ENCODE measurements at places on chromosomes 5 and 9. TPM values are rescaled to one million over a fixed set of nuclear protein-coding genes. Genes with fewer than 3 reads are reported as not detected.

- H3K4me3 ChIP-seq = no peak overlapping the region
- no peak for DNase-seq
- peaks cover 15% of the 10 kb centered on the region for H3K27me3 ChIP-seq
- no peaks in the 10 kb centered on the region for H3K4me1 ChIP-seq
- no peaks in the 10 kb centered on the region for H3K36me3 ChIP-seq
Measured at GRCh38 chr5:59856358-59856757, 37.2 kb downstream of the PDE4D start.

- no peaks in the 10 kb centered on the region for H3K4me1 ChIP-seq
- H3K4me3 ChIP-seq = no peak overlapping the region
- H3K36me3 ChIP-seq = no peaks in the 10 kb centered on the region
Measured at GRCh38 chr5:10964806-10965205, 203.8 kb upstream of the DAP start.

DNA sequence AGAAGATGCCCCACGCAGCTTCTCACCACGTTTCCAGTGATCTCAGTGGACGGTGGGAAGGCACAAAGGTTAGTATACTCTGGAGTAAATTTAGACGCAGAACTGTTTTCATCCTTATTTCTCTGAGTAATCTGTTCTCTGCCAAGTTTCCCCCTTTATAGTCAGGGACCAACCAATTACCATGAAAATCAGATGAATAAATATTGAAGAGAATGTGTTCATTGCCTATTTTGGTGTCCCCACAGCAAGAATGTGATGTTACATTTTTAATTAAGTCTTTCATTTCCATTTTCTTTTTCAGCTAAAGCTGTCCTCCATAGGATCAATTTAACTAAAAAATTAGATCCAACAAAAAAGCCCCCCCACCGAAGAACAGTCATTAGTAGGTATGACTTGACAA lies 41.4 kb downstream of the S1PR3 start:
- peaks cover 7% of the 10 kb centered on the region for H3K27me3 ChIP-seq
- DNase-seq = no peak

DNA sequence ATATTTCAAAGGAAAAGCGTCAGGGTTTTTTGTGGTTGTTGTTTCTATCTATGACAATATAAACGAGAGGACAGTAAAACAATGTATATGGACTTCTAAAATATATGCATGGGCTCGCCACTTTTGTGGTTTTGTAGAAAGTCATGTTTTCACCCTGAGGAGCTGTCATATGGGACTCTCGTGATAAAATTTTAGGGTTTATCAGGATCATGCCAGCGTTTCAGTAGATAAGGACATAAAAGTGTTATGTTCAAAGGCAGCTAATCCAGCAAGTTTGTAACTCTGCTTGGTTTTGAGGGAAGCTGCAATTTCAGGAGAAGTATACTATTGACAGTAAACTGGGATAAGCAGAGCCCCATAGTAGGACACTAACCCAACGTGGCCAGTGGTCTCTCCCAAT lies 120.3 kb downstream of the CDC42SE2 start:
- H3K27me3 ChIP-seq = no peaks in the 10 kb centered on the region
- H3K27ac ChIP-seq = no peak overlapping the region
- H3K4me3 ChIP-seq = no peak overlapping the region
- peaks cover 53% of the 10 kb centered on the region for H3K4me1 ChIP-seq
- H3K36me3 ChIP-seq = no peaks in the 10 kb centered on the region
- no peak for DNase-seq

DNA sequence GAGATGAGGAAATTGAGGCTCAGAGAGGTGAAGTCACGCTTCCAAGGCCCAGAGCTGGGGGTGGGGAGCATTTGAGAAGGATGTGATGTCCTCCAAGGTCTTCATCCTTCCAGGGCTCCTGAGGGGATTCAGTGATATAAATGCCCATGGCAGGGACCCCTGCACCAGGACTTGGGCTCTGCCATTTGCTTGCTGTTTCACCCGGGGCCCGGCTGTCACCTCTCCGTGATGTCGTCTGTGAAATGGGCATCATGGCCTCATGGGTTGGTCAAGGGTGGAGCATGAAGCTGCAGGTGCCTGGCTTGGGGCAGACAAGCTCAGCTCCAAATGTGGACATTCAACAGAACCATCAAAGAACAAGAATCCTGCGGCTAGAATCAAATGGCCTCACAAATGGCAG lies 253.1 kb downstream of the PBX3 start:
- H3K27me3 ChIP-seq = peaks cover 15% of the 10 kb centered on the region
- H3K36me3 ChIP-seq = no peaks in the 10 kb centered on the region
- H3K4me3 ChIP-seq = no peak overlapping the region
- no peak overlapping the region for H3K27ac ChIP-seq

DNA sequence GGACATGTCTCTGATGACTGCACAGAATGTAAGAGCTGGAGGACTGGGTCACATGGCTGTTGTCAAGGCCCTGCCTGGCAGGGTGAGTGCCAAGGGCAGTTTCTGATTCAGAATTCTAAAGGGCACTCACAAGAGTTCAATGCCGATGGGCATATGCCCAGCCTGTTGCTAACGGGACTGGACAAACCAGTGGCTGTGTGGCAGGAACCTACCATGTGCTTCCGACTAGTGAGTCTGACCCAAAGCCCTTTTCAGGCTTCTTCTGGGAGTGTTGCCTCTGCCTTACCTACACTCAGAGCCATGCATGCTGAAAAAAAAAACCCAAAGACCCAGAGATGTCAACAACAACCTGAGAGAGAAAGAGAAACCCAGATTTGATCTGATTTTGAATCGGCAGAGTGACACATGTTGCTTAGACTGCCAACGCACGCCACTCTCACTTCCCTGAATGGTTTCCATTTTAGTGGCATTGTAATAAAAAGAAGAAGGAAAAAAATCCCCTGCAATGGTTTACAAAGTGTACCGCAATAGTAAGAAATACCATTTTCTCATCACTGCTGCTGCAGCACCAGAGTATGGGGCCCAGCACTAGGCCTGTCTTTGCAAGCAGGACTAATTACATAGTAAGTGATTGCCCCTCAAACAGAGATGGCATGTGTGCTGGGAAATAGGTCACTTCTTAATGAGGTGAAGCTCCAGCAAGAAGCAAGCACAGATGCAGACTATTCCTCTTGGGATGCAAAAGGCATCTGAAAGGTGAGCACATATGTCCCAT lies 194.3 kb downstream of the PALM2AKAP2 start:
- H3K27me3 ChIP-seq = no peaks in the 10 kb centered on the region
- DNase-seq = no peak
- H3K4me3 ChIP-seq = no peak overlapping the region
- H3K27ac ChIP-seq = no peak overlapping the region
- H3K36me3 ChIP-seq = peaks cover 12% of the 10 kb centered on the region

GRCh38 chr9:116209414-116210116 lies 56.0 kb downstream of the PAPPA start:
- no peaks in the 10 kb centered on the region for H3K27me3 ChIP-seq
- peak overlapping the region; percentile 68 for H3K27ac ChIP-seq
- peaks cover 46% of the 10 kb centered on the region for H3K36me3 ChIP-seq
- H3K4me3 ChIP-seq = no peak overlapping the region

DNA sequence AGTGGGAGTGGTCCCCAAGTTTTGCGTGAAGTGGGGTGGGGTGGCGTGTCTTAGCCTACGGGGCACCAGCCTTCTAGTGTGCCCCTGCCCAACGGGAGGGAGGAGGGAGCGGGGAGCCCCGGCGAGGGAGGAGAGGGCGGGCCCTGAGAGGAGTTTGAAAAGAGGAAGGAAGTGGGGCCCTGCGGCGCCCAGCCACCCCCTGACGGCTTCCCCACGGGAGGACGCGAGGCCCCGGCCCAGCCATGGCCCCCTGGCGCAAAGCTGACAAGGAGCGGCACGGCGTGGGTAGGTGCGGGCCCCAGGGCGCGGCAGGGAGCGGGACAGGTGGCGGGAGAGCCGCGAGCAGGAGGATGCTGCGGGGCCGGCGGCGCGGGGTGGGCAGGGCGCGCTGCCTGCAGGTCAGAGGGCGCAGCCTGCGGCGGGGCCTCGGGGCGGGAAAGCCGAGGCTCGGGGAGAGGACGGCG lies at the start of gene DOCK2:
DOCK2 (plus strand) TSS at position 191 of the 464 bp plus-strand sequence; CDS start at position 243, 52 bp downstream.
- H3K4me3 ChIP-seq = peak within 1 kb of the TSS; percentile 22
- peaks cover 15% of the 10 kb centered on the region for H3K4me1 ChIP-seq
- H3K36me3 ChIP-seq = no peaks in the 10 kb centered on the region
- no peak for DNase-seq

- DNase-seq = no peak
- no peak overlapping the region for H3K4me3 ChIP-seq
- peak overlapping the region; percentile 84 for H3K27ac ChIP-seq
- H3K4me1 ChIP-seq = peaks cover 61% of the 10 kb centered on the region
Measured at GRCh38 chr9:112789891-112790774, 39.6 kb downstream of the SNX30 start.

GRCh38 chr9:129696944-129697655 lies 31.7 kb downstream of the PRRX2 start:
- peak overlapping the region; percentile 89 for H3K27ac ChIP-seq
- peak overlapping the region; percentile 67 for H3K4me3 ChIP-seq
- no peaks in the 10 kb centered on the region for H3K36me3 ChIP-seq

DNA sequence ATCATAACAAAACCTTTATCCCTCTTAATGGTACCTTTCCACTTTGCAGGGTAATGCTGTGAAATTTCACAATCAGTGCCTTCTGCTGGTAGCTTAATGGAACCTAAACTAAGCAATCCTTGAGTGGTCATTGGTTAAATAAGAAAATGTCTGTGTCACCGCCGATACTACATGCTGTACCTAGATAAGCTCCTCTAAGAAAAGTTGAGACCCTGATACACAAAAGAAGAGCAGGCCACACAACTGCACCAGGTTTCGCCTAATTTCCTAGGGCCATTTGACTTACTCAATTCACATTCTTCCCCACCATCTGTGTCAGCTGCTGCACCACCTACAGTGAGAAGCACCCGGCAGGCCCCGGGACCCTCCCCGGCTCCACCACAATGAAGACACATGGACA lies 9.0 kb upstream of the EDF1 start:
- no peak for DNase-seq
- H3K36me3 ChIP-seq = no peaks in the 10 kb centered on the region
- H3K4me3 ChIP-seq = no peak overlapping the region
- H3K27ac ChIP-seq = no peak overlapping the region
- no peaks in the 10 kb centered on the region for H3K4me1 ChIP-seq
- H3K27me3 ChIP-seq = peaks cover 3% of the 10 kb centered on the region

- no peak overlapping the region for H3K4me3 ChIP-seq
- H3K4me1 ChIP-seq = peaks cover 18% of the 10 kb centered on the region
- H3K27me3 ChIP-seq = no peaks in the 10 kb centered on the region
Measured at GRCh38 chr5:140424135-140424534, 22.5 kb downstream of the ANKHD1 start.

DNA sequence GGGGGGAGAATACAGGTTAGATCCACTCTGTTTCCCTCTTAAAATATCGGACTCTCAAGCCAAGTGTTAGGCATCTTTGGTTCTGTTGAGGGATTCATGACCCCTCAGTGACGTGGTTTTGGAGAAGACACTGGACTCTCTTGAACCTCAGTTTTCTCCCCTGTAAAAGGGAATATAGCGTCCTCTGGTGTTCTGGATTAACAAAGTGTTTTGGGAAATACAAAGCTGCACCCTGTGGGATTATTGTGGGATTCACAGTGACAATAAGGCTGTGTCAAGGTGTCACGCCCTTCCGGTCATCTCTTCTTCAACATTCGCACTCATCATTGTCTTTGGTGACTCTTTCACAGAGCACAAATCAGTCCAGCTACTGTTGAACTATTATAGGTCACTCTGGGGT lies 139.0 kb downstream of the IRX1 start:
- no peak overlapping the region for H3K27ac ChIP-seq
- H3K4me3 ChIP-seq = no peak overlapping the region
- no peaks in the 10 kb centered on the region for H3K4me1 ChIP-seq
- H3K36me3 ChIP-seq = no peaks in the 10 kb centered on the region

GRCh38 chr9:32251539-32251938 lies 132.9 kb upstream of the ACO1 start:
- H3K4me3 ChIP-seq = no peak overlapping the region
- no peak overlapping the region for H3K27ac ChIP-seq
- no peaks in the 10 kb centered on the region for H3K36me3 ChIP-seq

Gene MFAP3
- total RNA-seq = 39.0 TPM

Gene MRPL50
- total RNA-seq = 7.2 TPM

Gene GRM6
- not detected for total RNA-seq

Gene FREM1
- total RNA-seq = 1.7 TPM

Gene ZNF658
- total RNA-seq = 3.9 TPM

Gene TGFBI
- 620 TPM for total RNA-seq

Gene WDR36
- 18.7 TPM for total RNA-seq

Gene VCAN
- 710 TPM for total RNA-seq

Gene PCDHB3
- 12.1 TPM for total RNA-seq

Gene PTPRD
- total RNA-seq = 5.7 TPM

Gene SLC36A2
- total RNA-seq = not detected
